SJSA1 (cell line): ENCODE measurements at places on chromosomes 12 and 14.
A peak's percentile ranks its signal among the peaks of the same experiment; 100 is the strongest.

DNA sequence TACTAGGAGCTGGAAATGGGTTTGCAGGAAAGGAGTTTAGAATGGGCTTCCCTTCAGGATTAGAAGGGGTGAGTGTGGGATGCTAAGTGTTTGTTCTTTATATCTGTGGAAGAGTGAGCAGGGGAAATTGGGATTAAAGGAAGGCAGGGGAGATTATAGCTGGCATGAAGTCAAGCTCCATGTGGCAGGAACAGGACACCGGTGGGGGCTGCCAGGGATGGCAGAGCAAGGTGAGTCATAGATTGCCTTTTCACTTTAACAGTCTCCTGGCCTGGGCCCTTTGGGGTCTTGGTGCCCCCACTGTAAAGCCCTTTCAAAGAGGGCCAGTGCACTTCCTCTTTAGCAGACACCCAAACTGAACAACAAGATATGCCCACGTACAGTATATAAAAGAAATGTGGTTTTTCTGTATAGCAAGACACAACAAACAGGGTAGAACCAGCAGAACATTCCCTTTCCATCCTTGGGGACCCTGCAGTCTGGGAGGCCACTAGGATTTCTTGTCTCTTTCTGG, 23.1 kb upstream of the FBXO21 start:
- DNase-seq, result no peak

DNA sequence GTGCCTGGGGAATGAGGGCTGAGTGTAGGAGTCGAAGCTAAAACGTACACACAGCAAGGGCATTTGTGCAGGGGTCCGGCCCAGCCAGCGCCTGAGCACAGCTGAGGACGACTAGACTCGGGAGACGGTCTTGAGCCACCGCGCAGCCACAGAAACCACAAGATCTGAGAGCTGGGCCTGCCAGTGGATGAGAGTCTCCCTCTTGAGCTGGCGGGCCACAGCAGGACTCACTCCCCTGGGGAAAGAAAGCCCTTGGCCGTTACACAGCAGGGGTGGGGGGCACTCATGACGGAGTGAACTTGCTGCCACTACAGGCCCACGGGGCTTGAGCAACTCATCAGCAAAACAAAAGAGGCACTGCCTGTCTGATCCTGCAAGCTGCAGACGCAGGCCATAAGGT, 23.0 kb downstream of the STX2 start:
- DNase-seq, result no peak

DNA sequence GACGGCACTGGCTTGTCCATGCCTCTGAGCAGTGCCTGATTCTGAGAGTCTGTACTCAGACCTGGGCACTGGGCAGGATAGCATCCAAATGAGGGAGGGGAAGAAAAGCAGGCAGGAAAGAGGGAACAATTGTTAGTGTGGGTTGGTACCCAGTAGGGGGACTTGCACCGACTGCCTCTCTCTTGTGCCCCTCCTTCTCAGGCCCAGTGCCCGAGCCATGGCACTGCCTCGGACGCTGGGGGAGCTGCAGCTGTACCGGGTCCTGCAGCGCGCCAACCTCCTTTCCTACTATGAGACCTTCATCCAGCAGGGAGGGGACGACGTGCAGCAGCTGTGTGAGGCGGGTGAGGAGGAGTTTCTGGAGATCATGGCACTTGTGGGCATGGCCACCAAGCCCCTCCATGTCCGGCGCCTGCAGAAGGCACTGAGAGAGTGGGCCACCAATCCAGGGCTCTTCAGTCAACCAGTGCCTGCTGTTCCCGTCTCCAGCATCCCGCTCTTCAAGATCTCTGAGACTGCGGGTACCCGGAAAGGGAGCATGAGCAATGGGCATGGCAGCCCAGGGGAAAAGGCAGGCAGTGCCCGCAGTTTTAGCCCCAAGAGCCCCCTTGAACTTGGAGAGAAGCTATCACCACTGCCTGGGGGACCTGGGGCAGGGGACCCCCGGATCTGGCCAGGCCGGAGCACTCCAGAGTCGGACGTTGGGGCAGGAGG, 2.2 kb downstream of the NAB2 start:
- no peak for DNase-seq

DNA sequence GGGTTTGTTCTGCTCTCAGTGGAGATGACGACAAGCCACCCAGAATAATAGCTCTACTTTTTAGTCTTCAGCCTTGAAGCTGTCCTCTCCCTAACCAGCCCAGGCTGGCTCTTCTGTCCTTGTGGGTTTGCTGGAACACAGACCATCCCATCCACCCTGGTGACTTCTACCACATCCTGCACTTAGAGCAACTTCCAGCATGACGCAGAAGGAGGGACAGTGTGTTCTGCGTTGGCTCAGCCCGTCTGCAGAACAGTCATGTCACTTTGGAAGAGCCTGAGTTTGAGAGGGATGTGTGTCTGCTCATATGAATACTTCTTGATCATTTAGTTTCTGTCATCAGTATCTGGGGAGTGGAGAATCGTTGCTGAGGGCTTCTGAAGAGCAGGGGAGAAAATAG, 198.0 kb downstream of the CACNA1C start:
- no peak for DNase-seq

GRCh38 chr12:76074701-76075336, 9.7 kb downstream of the NAP1L1 start:
- no peak for DNase-seq

DNA sequence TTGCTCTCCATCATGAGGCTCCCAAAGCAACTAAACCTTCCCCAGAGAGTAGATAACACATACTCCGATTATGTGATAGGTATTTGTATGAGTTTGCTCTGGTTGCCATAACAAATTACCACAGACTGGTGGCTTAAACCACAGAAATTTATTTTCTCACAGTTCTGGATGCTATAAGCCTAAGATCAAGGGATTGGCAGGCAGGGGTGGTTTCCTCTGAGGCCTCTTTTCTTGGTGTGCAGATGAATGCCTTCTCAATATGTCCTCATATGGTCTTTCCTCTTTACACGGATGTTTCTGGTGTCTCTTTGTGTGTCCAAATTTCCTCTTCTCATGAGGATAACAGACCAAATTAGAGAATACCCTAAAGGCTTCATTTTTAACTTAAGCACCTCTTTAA, 285.8 kb upstream of the GRIP1 start:
- DNase-seq, result no peak

DNA sequence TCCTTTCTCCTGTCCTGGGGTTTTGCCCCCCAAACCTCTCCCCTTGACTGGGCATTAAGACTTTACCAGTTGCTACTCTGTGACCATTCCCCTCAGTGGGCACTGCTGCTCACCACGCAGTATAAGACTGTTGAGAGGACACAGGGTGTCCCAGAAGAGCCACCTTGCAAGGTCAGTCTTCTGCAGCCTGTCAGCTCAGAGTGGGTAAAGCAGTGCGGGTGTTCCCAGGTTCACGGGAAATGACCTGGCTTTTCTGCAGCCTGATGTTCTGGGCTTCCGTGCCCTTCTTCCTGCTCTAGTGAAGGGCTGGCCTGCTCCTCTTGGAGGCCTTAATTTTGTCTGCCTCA, 34.2 kb downstream of the KCNA1 start:
- no peak for DNase-seq

DNA sequence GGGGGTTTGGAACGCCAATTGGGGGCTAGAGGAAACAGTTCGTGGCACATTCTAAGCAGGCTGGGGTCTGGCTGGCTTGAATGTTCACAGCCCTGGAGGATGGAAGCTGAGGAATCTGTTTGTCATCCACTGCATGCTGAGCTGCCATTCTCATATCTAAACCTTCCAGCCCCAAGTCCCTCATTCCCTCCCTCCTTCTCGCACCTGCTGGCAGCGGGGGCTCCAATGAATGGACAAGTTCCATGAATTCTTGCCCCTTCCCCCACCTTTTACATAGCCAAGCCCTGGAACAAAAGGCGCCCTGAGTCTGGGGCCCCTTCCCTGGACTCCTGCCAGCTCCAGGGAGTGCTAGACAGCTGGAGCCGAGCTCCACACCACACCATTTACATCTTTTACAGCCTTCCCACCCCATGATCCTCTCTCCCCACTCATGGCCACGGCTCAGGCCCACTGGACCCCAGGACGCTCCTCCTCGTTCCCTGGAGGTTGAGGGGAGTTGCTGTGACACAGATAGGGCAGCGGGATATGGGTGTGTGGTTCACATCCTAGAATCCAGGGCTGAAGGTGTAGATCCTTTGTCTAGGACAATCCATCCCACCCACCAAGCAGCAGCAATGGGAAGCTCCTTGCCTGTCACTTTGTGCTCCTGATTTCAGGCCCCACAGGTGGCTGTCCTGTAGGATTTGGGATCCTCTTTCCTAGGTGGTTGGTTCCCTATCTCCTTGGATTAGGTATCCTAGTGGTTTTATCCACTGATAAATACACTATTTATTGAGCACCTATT, 21.7 kb upstream of the VRTN start:
- DNase-seq, result no peak

DNA sequence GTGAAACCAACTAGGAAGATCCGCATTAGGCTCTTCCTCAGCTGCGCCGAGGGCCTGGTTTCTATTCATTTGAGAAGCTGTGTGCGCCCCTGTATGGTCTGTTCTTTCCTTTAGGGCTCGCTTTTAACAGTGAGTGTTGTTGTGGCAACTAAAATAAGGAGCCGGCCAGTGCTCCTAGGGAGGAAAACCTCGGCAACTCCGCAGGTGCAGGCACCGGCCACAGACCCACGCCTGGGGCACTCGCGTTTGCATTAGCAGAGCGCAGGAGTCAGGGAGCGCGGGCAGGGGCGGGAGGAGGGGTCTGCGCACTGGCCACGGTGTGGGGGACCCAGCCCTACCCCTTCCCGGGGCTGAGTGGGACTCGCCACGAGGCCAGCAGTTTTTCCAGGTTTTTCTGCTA, 50.5 kb downstream of the STX2 start:
- no peak for DNase-seq

DNA sequence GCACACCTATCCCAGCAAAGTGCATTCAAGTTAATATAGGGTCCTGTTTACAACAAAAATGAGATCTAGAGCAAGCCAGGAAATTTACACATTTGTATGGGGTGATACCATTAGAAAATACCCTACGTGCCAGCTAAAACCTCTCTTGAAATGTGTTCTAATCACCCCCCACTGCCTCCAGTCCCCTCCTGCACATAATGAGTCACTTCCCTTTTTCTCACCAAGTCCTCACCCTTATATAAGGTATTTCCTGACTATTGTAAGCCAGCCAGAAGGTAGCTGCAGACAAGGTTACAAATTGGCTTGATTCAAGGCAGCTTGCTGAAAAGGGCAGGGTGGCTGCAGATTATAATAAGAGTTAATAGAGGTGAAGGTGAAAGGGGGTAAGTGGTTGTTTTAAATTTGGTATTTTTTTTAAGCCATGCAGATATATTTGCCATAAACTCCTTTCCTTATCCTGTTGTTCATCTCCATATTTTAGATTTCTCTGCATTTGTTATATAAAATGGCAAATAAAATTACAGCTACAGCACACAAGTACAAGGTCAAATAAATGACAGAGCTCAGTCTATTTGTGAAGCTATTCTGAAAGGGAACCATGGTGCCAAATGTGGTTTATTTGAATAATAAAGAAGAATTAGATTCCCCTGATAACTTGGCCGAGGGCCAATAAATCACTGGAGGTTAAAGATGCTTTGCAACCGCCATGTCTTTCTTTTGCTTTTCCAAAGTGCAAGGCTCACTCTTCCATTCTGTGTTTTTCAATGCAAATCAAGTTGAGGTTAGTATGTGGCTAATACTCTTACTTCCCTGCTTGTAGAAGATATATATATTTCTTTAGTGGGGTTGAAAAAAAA, 385.9 kb downstream of the EGLN3 start:
- DNase-seq, result peak; percentile 51

DNA sequence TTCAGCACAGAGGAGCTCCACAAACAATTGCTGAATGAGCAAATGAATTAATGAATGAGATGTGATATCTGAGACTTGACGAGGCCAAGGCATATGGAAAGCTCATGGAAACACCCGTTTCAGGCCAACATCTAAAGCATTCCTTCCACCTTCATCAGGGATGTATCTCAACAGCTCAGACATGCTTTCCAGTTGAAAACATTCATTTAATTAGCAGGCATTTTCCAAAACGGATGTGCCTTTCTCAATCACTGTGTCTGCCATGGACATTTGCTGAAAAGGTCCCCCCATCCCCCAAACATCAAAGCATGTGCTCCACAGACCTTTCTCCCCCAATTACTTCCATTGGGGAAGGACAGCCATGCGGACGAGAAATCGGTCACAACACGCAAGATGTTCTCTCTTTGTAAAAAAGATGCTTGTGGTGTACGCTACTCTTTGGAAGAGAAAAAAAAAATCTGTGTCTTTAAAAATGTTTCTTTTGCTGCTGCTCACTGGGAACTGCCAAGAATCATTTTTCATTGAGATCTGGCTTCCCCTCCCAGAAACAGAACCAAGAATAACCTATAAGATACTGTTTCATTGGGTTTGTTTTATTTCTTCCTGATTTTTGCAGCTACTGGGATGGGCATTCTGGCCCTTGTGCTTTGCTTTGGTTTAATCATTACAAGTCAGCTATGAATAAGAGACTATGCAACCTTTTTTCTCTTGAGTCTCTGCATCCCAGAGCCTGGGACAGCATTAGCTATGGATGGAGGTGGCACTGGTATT, 528.2 kb downstream of the MED13L start:
- DNase-seq, result no peak

GRCh38 chr14:35221462-35221861, 70.7 kb upstream of the PSMA6 start:
- no peak for DNase-seq

GRCh38 chr14:51357250-51357649, 117.2 kb downstream of the TMX1 start:
- DNase-seq, result no peak

- no peak for DNase-seq
Observed at GRCh38 chr12:68905733-68906132, 27.2 kb downstream of the CPM start.

- DNase-seq, result peak; percentile 71
Observed at GRCh38 chr12:6341417-6342139, at the start of gene TNFRSF1A. Gene TNFRSF1A, minus strand, starts transcription at chr12:6342076. Its CDS starts 262 bp downstream, at chr12:6341814.

DNA sequence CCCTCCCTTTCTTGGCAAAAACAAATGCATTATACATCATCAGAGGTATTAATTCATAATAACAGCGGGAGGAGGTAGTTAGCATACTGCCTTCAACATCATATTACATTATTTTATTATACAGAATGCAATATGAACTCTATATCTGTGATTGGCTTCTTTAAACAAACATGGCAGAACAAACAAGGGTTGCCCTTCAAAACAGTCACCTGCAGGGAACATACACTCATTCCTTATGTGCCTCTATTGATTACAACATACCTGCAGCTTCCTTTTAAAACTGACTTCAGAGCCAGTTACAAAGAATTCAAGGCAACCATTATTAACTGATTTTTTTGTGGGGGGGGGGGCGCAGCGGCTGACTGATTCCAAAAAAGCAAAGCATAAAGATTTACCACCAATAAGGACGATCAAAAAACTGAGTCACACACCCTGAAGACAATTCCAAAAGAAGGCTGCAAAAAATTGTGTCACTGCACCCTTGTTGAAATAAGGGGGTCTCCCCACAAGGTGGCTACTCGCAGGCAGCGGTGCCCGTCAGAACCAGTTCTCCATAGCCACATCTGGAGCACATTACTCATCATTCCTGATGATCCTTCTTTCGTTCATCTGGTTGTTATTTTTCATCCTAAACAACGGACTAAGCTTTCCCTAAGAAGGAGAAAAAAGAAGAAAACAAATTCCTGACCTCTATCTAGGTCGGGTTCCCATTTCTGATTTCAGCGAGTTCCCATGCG, 51.8 kb downstream of the SMUG1 start:
- no peak for DNase-seq

GRCh38 chr14:56199095-56199981, 81.1 kb downstream of the PELI2 start:
- peak; percentile 91 for DNase-seq
